ENCODE measurements at places on chromosomes 12 and 14.

- no peak for DNase-seq
These were observed 304.5 kb downstream of the GALC start for GRCh38 chr14:87688524-87688923.

- DNase-seq: no peak
These were observed 34.4 kb downstream of the PROX2 start for GRCh38 chr14:74841230-74842207.

GRCh38 chr14:103529383-103530365, 678 bp downstream of the TRMT61A start:
- DNase-seq: no peak

- DNase-seq: no peak
These were observed 34.9 kb downstream of the RERGL start for GRCh38 chr12:18054925-18055619.

DNA sequence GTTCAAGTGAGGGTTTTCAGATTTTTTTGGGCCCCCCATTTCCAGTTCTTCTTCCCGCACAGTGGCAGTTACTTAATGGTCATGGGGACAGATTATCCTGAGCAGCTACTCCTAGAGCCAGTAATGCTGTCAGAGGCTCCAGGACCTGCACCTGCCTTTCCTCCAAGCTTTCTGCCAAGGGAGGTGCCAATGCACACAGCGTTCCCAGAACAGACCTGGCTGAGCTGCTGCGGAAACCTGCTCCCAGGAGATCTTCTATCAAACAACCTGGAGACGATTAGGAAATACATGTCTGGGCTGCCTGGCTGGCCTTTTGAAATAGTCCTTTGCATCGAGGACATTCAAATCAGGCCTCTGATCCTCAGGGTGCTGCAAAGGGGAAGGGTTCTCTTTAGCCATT, 120.9 kb downstream of the SLC8A3 start:
- DNase-seq: no peak

- DNase-seq: peak; percentile 47
These were observed 1.7 kb downstream of the TUBA1A start for GRCh38 chr12:49187184-49187583.

DNA sequence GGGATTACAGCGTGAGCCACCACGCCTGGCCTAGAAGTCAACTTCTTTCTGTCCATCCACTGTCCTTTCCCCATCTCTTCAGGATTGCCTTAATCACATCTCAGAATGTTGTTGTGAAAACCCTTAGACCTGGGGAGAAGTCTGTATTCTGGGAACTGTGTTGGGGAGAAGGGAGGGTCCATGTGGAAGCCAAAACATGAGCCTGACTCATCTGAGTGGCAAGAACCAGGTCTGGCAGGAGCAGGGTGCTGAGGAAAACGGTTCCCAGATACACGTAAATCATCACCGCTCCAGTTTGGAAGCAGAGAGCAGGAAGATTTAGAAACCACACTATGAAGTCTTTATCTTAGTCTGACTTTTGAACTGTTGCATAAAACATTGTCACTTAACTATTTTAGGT, 245.6 kb upstream of the RGS6 start:
- DNase-seq: no peak

- DNase-seq: no peak
These were observed 218.1 kb downstream of the GLT1D1 start for GRCh38 chr12:129071362-129071761.

GRCh38 chr14:55136241-55136640, 7.2 kb downstream of the LGALS3 start:
- no peak for DNase-seq
